ENCODE measurements at places on chromosomes 16 and 17.

DNA sequence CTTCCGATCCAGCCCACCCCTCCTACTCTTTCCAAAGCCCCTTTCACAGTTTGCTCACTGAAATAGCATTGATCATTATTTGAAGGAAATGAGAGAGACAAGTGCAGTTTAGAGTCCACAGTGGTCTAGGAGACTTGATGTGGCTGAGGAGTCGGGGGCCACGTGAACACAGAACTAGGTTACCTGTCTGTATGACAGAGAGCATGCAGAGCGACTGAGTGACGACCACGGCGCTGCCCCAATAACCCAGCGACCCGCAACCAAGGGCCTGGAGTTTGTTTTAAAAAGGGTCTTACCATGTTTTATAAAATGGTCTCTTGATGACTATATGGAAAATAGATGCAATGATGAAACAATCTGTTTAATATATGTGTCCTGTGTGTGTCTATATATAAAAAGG, 39.5 kb downstream of the NDEL1 start:
- DNase-seq = no peak

DNA sequence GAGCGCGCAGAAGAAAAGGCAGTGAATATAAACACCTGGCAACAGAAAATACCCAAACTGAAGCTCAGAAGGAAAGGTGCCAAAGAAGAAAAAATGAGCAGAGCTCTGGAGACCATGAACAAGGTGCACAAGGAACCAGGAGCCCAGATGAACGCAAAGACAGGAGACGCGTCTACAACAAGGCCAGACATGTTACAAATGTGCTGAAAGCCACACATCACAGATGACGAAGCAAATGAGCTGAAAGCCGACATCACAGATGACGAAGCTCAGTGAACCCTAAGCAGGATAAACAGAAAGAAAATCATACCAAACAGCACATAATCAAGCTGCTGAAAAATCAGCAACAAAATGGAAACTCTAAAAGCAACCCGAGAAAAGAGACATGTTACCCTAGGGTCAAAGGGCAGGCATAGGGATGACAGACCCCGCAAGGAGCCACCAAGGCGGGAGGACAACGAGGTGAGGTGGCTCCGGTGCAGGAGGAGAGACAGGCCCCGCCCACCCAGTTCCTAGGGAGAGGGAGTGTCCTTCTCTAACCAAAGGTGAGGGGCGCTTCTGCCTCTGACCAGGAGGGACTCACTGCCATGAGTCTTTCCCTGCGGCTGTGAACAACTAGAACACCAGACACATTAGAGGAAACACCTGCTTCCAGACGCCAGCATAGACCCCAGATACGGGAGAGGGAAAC, 39.1 kb downstream of the CCDC57 start:
- DNase-seq = no peak

- no peak for DNase-seq
Measured at GRCh38 chr16:1314399-1315068, 5.1 kb downstream of the UBE2I start.

- no peak for DNase-seq
Measured at GRCh38 chr16:23945243-23945642, 109.5 kb downstream of the PRKCB start.

DNA sequence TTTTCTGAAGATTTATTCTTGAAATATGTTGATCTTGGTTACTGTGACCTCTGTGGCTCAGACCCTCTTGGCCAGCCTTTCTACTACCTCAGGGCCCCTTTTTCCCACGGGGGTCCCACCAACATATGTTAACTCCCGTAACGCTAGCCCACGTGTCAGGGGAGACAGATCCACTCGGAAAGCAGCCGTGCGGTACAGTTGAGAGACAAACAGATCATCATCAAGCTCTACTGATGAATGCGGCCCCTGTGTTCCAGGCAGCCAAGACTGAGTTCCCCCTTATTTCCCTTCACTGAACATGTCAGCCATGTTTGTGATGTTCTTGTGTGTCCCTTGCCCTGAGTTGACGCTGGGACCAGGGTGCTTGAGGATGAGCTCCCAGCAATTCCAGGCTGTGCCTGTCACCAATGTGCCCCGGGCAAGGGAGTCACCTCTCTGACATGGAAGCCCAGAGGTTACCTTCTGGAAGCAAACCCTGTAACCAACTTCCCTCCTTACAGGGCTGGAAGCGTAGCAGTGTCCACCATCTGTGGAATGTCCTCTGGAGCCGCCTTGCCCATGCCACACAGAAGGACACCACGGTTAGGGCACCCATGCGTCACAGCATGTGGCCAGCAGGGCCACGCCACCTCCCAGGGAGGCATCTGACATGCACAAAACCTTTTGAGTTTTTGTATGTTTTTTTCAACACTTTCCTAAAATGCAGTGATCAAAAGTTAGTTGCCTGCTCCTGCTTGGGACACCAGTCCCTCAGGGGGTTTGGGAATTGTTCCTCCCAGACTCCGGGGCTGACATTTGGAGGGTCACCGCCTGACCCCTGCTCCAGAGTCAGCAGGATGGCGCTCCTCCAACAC, 193.7 kb upstream of the CHMP6 start:
- no peak for DNase-seq

- DNase-seq = no peak
Measured at GRCh38 chr17:73689596-73690275, 45.5 kb upstream of the SDK2 start.

GRCh38 chr17:30571921-30572320, 94.7 kb downstream of the GOSR1 start:
- no peak for DNase-seq

- DNase-seq = no peak
Measured at GRCh38 chr17:83091257-83092141, 12.1 kb downstream of the METRNL start.

DNA sequence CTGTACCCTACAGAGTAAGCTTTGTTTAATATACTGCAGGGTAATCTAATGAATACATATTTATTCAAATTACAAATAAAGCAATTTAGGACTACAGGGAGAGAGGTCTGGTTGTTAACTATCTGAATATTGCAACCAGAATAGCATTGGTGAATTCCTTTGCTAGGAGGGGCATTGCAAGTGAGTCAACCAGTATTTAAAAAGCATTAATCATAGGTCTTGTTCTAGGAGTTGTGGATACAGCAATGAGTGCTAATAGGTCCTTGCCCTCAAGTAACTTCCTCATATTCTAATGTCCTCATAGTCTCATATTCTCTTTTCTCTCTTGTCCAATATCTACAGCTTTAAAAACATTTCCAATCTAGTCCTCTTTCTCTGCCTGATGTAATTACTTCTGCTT, 531.4 kb downstream of the CDH11 start:
- DNase-seq = no peak

DNA sequence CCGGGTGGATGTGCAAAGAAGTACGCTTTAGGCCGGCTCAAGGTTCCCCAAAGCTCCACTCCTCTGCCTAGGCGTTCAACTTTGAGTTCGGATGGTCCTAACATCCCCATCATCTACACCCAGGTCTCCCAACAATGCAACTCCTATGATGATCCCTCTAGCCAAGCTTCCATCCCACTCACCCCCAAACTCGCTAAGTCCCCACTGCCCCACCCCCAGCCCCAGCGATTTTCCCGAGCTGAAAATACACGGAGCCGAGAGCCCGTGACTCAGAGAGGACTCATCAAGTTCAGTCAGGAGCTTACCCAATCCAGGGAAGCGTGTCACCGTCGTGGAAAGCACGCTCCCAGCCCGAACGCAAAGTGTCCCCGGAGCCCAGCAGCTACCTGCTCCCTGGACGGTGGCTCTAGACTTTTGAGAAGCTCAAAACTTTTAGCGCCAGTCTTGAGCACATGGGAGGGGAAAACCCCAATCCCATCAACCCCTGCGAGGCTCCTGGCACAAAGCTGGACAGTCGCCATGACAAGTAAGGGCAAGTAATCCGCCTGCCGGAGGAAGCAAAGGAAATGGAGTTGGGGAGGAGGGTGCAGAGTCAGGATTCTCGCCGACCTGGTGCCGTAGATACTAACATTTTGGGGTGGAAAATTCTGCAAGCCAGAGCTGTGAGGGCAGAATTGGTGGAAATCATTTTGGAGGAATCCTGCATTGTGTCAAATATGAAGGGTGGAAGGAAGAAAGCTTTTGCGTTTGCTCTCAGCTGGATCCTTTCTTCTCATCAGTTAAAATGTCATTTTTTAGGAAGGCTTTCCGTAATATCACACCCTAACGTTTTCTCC, at the start of gene TP53:
Gene TP53 (minus strand): TSS at position 419 of the 836 bp plus-strand sequence. CDS start 10,896 bp downstream, outside the sequence.
- DNase-seq = peak; percentile 92

DNA sequence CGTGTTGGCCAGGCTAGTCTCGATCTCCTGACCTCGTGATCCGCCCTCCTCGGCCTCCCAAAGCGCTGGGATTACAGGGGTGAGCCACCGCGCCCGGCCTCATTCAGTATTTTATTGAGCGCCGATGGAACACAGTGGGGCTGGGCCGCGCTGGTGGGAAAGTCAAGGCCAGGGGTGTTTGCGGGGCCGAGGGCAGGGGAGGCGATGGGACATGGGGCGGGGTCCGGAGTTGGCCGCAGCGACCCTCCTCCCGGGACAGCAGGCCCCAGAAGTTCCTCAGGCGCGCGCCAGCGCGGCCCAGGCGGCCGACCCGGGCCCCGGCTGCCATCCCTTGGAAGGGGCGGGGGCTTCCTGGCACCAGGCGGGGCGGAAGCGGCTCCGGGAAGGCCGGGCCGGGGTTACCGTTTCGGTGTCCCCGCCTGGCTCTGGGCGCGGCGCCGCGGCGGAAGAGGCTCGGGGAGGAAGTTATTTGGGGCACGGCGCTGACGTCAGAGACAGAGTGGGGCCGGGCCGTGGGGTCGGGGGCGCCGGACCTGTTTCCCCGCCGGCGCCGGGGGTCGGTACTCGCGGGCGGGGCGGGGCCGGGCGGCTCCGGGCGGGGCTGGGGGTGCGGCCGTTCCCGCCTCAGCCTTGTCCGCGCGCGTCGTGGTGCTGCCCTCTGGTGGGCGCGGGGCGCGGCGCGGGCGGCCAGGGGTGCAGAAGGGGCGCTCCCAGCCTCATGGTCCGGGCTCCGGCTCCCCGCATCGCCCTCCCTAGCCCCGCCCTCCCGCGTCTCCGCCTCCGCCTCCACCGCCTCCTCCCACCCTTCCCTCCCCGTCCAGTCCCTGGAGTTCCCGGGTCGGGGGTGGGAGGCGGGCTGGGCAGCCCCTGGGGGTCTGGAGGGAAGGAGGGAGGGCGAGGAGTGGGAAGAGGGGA, 952 bp upstream of the PRSS27 start:
- no peak for DNase-seq

GRCh38 chr17:76934561-76935320, 66.5 kb downstream of the MGAT5B start:
- no peak for DNase-seq

GRCh38 chr17:30000001-30000754, 58.7 kb downstream of the EFCAB5 start:
- no peak for DNase-seq

DNA sequence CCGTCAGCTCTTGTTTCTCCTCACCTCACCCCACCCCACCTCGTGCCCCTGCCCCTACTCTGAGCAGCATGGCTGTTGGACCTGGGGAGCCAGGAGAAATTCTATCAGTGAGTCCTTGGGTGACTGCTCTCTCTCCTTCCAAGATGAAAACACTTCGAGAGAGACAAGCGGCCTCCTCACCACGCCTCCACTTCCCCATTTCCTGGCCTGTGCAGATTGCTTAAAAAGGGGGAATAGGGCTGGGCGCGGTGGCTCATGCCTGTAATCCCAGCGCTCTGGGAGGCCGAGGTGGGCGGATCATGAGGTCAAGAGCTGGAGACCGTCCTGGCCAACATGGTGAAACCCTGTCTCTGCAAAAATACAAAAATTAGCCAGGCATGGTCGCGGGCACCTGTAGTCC, 9.5 kb downstream of the DLX4 start:
- no peak for DNase-seq

DNA sequence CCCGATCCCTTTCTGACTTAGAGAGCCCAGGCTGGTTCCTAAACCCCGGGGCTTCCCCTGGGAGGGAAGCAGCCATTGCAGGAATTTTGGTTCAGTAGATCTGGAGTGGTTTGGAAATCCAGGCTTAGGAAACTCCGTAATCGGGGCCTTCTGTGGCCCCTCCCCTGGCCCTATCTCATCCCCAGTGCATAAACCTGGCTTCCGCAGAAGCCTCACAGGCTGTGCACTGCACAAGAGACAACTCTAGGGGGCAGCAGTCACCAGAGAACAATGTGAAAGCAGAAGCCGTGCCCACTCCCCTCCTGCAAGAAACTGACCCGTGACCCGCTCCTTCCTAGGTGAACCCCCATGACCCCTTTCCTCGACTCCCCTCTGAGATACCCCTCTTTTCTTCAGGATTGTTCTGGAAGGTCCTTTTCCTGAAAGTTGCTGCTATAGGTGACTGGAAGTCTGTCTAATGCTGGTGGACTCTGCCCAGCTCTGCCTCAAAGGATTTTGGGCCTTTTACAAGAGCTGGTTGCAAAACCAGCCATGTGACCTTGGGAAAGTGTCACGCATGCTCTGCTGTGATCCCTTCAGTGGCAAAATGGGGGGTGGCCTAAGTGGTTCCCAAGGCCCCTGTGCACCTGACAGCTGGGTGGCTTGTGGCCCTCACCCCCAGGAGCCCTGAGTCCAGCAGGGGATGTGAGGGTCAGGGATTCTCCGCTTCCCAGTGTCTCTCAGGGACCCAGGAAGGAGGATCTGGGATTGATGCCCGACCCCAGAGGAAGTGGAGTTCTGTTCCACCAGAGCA, 14.4 kb downstream of the GUCY2D start:
- no peak for DNase-seq

DNA sequence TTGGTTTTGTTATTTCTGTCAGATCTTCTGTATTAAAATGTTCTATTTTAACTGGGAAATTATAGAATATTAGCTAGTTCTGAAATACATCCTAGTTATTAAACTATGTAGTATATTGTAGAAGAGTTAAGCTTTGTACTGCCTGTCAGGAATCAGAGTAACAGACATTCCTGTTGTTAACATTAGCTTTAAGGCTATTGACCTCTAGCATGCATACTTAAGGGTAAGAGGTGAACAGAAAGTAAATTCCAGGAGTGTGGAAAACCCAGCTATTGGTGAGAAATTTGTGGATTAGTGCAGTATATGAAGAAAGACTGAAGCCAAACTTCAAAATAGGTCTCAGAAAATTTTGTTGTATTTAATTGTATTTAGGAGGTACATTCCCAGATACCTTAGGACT, 111.3 kb downstream of the CHD9 start:
- DNase-seq = no peak

DNA sequence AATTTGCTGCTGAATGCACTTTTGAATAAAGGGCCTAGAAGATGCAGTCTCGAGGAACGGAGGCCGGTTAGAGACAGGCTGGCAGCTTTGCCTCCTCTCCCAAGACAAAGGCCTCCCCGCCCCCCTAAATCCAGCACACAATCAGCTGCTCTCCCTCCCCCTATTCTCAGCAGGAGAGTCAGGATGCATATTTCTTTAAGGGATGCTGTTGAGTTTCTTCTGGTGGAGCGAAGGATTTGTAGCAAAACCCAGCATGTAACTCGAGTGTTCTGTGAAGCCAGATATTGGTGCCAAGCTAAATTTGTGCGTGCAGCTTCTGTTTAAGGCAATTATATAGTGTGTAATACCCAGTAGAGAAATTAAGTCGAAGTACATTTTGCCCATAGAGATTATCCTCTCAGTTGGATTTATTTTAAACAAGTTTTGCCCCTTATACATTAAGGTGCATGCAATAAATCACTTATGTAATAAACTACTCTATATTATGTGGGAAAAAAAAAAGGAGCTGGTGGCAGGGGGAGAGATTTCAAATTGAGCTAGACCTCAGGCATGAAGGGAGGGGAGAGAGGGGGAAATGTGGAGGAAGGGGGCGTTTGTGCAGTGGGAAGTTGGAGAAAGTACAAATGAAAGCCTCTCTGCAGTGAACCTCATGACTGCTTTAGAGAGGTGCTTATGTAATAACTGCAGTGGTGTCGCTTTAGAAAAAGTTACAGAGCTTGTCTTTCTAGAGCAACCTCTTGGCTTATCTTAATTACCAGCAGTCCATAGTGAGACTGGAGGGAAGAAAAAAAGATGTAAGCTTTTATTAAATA, 599.2 kb downstream of the MAF start:
- no peak for DNase-seq

All from SW 1271 (cell line).